ENCODE measurements at places on chromosomes 1 and 21. TPM values are rescaled to one million over a fixed set of nuclear protein-coding genes. Genes with fewer than 3 reads are reported as not detected.

LCE1A gene
- not detected for total RNA-seq

PTCH2 gene
- not detected for total RNA-seq

CSMD2 gene
- 11.8 TPM for total RNA-seq

CA6 gene
- not detected for total RNA-seq

HOOK1 gene
- not detected for total RNA-seq

CCDC181 gene
- 0.37 TPM for total RNA-seq

TBX15 gene
- total RNA-seq = 2.9 TPM

PROX1 gene
- total RNA-seq = 0.02 TPM

LCE3D gene
- total RNA-seq = not detected

TRIM67 gene
- 0.20 TPM for total RNA-seq

FCGR2B gene
- not detected for total RNA-seq

STYXL2 gene
- 0.02 TPM for total RNA-seq
